ENCODE measurements at places on chromosomes 3 and 15.

DNA sequence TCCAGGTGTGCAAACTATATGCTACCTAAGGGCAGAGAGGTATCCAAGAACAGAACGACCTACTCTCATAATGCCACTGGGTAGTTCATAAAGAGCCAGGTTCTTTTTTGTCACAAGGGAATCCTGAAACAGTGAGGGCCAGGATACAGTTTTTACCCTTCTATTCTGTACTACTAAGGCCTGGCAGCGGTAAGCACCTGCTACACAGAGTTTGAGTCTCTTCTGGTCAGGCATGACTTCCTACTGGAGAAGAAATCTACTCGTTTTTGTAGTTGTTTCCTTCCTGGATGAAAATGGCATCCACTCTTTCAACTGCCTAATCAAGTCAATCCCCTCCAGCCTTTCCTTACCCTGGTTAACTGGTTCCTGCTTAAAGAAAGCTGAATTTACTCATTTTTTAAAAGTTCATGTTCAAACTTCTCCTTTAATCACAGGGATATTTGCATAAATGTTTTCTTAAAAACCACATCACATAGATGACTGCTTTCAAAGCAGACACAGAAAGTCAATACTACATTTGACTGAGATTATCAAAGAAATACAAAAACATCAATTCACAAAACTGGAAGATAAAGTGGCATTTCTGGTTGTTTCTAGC, 40.0 kb downstream of the MAP4 start:
- DNase-seq = no peak

- no peak for DNase-seq
Observed at GRCh38 chr15:60634815-60635214, 155.9 kb upstream of the ICE2 start.

- DNase-seq = no peak
Observed at GRCh38 chr3:58751882-58752567, 85.5 kb upstream of the FAM3D start.

DNA sequence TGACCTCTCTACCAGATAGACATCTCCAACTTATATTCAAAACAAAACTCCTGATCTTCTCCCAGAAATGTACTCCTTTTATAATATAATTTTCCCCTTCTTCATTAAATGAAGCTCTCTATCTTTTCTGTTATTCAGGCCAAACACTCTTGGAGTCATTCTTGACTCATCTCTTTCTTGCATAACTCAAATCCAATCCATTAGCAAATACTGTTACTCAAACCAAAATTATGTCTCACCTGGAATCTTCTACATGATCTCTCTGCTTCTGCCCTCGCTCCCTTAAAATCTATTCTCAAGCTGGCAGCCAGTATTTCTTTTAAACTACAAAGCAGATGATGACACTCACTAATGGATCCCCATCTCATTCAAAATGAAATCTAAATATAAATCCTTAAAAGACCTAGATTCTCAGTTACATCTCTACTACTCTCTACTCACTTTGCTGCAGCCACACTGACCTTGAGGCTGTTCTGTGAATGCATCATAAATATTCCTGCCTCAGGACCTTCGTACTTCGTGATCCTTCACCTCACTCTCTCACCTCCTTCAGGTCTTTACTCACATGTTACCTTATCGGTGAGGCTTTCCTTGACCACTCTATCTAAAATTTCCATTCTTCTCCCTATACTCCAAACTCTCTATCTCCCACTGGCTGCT, 160.9 kb downstream of the TBC1D5 start:
- no peak for DNase-seq

- no peak for DNase-seq
Observed at GRCh38 chr3:32438596-32439344, 47.1 kb downstream of the CMTM7 start.

DNA sequence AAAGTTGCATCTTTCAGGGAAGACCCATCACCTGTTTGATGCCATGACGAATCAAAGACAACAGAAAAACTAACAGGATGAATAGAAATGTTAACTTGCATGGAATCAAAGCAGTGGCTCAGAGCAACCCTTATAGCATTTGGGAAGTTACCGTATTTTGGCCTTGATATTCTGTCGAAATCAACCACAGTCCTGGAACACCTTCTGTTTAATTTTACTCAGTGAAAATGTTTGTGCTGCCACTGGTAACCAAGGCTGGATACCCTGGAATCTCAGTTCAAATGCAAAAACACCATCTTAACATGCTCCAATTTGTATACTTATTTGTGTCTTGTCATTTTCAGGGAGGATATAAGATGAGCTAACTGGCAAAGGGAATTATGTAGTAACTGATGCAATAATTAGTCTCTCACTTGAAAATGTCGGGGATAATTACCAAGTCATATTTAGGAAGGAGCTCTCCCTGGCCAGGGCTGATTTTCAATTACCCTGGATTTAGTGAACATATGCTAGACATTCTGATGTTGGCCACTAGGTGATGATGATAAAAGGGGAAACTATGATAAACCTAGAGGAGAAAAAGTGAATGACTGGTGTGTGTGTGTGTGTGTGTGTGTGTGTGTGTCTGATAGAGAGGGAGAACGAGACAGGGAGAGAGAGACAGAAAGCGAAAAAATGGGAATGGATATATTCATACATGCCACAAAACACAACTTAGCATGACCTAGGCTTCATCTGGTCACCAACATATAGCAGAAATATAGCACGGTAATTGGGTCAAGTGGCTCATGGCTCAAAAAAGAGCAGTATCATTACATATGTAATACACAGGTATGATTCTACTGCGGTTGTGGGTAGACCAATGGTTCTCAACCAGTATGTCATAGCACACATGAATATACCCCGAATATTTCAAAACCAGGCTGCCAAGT, 19.0 kb upstream of the PRICKLE2 start:
- DNase-seq = peak; percentile 27

GRCh38 chr3:116067326-116067725, 378.0 kb downstream of the LSAMP start:
- no peak for DNase-seq
